ENCODE measurements at places on chromosomes 5 and 9.

DNA sequence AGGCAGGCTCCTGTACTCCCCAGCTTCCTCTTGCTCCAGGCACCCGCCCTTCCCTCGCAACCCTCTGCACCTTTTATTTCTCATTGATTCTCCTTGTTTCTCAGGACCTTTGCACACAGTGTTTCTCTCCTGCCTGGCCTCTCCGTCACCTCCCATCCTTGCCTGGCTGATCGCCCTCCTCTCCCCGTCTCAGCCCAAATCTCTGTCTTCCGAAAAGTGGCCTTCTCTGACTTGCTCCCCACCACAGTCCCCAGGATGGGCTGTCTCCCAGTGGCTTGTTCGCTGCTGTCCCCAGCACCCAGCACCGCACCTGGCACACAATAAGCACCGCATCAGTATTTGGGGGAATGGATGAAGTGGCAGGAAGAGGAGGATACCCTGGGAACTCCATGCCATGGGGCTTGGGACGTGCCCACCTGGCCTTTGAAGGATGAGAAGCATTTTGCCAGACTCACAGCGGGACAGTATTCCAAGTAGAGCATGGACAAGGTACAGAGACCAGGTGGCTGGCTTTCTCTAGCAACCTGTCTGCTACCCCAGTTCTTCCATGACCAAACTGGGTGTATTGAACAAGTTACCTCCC lies 62.5 kb downstream of the LMX1B start:
- DNase-seq: no peak

GRCh38 chr5:15790446-15791018 lies 290.6 kb downstream of the FBXL7 start:
- no peak for DNase-seq

DNA sequence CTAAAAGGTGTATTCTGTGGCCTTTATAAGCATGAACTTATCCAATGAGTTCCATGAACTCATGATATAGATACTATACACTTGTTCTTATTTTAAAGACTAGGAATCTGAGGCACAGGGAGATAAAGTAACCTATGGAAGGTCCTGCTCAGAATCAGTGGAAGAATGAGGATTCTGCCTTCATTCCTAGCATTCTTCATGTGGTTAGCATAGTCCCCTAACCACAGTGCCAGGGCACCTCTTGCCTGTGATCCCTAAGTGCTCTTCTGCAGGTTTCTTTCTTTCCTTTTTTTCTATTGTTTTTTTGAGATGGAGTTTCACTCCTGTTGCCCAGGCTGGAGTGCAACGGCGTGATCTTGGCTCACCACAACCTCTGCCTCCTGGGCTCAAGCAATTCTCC lies 174.1 kb downstream of the C9orf152 start:
- no peak for DNase-seq

GRCh38 chr5:29089591-29090130 lies 2051.3 kb upstream of the CDH9 start:
- DNase-seq: no peak

DNA sequence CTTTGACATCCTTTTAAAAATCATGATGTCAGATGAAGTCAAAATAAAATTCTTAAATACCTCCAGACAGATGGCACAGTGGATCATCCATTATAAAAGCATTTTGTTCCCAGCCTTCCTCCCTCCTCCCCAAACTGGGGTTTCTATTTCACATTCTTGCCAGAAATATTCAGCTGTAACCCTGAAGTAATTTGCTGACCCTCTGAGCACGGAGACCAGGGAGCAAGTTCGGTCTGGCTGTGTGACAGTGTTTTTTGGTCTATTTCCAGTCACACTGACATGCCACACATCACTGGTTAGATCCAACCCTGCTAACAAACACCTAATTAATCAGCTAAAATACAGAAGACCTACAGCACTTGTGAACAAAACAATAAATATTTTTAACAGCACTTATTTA lies 126.2 kb upstream of the DMRT1 start:
- DNase-seq: no peak

GRCh38 chr5:105506692-105507277 lies 1944.2 kb upstream of the NUDT12 start:
- peak; percentile 4 for DNase-seq

- peak; percentile 4 for DNase-seq
Observed at GRCh38 chr9:112780450-112781036, 30.0 kb downstream of the SNX30 start.

- DNase-seq: no peak
Observed at GRCh38 chr9:123556464-123557435, 200.8 kb downstream of the CRB2 start.

GRCh38 chr5:136240894-136241293 lies 47.9 kb upstream of the SMIM32 start:
- no peak for DNase-seq

- DNase-seq: no peak
Observed at GRCh38 chr5:151174612-151175101, 17.1 kb upstream of the ANXA6 start.

- DNase-seq: no peak
Observed at GRCh38 chr5:129120158-129120581, 25.6 kb downstream of the ISOC1 start.

- DNase-seq: no peak
Observed at GRCh38 chr5:176654856-176655255, 7.6 kb downstream of the TSPAN17 start.

- no peak for DNase-seq
Observed at GRCh38 chr5:56329652-56330051, 96.5 kb upstream of the ANKRD55 start.

DNA sequence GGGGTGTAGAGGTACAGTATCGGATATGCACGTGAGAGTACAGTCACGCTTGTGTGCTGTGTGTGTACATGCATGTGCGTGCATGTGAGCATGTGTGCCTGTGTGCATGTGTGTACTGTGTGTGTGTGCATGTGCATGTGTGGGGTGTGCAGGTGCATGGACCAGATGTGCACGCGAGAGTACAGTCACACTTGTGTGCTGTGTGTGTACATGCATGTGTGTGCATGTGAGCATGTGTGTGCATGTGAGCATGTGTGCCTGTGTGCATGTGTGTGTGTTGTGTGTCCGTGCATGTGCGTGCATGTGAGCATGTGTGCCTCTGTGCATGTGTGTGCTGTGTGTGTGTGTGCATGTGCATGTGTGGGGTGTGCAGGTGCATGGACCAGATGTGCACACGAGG lies 10.3 kb downstream of the SLC6A19 start:
- DNase-seq: no peak

- DNase-seq: no peak
Observed at GRCh38 chr5:81694726-81695125, 56.2 kb downstream of the SSBP2 start.

- no peak for DNase-seq
Observed at GRCh38 chr5:100252037-100252436, 283.1 kb upstream of the FAM174A start.

DNA sequence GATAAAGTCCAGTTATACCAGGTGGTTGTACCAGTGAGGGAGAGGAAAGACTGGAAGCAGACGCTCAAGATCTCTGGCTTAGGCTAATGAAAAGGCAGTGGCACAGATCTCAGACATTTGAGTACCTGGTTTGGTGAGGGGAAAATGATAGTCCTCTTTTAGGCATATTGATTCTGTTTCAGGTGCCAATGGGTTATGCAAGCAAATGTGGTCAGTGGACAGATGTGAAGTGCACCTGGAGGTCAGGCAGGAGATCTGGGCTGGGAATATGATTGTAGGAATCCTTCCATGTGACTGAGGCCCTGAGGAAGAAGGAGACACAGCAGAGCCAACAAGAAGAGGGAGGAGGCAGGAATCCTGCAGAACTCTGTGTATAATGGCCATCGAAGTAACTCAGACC lies 63.7 kb upstream of the SMARCA2 start:
- no peak for DNase-seq

All from SHP77 (cell line).